ENCODE measurements at places on chromosomes 7 and 10.

DNA sequence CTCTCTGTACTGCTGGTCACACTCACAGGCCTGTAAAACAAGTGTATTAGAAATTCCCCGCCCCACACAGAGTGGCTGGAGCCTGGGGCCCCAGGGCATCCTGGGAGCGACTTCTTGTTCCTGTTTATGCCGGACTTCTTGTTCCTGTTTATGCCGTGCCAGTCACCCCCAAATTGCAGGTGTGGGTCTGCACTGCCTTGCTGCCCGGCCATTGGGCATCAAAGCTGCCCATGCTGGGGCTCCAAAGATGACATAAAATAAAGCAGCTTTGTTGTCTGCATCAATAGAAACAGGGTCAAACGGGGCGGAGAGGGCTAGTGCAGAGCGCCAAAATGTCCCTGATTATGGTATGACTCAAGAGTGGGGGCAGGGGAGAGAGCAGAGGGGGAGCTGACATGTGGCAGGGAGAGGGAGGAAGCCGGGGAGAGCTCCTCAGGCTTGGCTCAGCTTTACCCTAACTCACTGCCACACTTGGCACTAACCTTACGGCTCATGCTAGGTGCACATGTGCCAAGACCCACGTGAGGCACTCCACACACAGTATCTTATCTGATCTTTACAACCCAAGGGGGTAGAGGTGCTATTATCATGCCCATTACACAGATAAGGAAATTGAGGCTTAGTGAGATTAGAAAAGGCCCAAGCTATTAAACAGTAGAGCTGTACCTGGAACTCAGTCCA lies 98.4 kb downstream of the PIP4K2A start:
- DNase-seq, result peak; percentile 60

DNA sequence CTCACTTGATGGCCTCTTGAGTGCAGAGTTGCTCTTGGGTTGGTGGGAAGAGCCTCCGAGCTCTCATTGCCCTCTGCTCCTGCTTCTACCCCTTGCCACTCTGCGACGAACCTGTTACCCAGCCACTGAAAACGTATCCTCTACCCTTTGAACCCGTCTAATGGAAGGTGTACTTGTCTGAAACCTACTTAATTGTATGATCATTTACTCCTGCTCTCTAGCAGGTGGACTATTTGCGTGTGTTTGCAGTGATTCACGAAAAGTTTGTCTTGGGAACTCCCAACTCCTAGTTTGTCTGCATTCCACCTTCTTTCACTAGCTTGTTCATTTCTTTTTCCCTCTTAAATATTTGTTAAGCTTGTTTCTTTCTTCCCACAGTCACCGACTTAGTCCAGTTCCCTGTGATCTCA lies 503 bp downstream of the CROT start:
- DNase-seq, result no peak

DNA sequence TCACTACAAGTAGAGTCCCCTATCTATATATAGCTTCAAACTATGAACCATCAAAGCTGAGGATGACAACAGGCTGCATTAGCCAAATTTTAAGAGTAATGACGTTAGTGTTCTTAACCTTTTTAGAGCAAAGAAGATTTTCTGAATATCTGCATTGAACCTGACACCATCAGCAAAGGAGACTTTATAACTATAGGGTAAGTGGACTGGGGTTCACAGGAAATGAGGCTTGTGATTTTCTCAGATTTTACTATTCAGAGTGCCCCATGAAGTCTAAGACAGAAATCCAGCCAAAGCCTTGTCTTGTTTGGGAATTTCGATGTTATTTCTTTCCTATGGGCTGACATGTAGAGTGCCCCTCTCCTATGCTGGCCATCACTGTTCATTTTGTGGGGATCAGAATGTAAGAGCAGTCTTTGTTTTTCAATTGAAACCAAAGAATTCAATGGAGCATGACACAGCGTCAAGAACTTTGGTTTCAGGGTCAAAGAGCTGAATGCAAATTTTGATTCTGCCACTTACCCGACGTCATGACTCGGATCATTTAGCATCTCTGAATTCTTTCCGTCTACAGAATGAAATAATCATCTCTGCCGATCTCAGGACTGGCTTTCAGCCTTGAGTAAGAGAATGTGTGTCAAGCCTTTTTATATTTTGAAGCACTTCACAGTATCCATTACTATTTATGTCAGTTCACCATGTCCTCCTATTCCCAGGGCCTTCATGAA lies 52.7 kb downstream of the DENND11 start:
- no peak for DNase-seq

- DNase-seq, result no peak
Measured at GRCh38 chr10:118204292-118204943, 137.7 kb downstream of the FAM204A start.

Measured in effector memory CD4-positive, alpha-beta T cell (primary cell).